Left renal cortex interstitium (tissue), 4 donors: ENCODE measurements at places on chromosomes 1 and 21.

- DNase-seq: no peak
Measured at GRCh38 chr1:60692031-60692430, 390.3 kb upstream of the NFIA start.

DNA sequence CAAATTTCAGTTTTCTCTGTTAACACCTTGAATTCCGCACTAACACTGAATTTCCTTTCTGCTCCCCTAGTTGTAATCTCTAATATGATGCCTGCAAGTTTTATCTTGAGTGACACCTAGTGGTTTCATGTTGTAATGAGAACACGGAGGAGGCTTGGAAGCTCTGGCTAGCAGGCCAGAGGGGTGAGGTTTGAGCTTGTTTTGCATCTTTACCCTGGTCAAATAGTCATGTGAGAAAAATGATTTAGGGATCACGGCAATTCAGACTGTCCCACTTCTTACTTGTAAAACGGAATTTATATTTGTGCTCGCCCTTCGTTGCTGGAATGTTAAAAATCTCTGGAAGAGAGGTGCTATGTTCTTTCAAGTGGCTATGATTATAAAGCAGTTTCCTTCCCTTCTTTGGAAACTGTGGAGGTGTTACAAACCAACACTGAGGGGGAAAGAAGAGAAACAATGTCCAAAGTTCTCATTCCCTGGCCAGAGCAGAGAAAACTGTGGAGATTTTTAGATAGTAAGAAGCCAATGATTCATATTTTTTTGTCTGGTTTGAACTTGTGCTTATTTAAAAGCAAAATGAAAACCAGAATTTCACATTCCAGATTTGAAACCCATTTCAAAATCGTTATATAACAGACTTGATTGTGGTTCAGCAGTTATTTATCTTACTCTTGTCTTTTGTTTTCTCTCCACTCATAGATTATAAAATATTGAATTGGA is 5.3 kb upstream of the MROH9 start:
- peak; percentile 11 for DNase-seq

GRCh38 chr1:40633931-40634376 is 31.5 kb downstream of the RIMS3 start:
- no peak for DNase-seq

GRCh38 chr1:28115267-28115666 is 26.9 kb upstream of the EYA3 start:
- no peak for DNase-seq

- no peak for DNase-seq
Measured at GRCh38 chr1:10682449-10683309, 113.8 kb downstream of the CASZ1 start.
